ENCODE measurements at places on chromosomes 4 and X.

DNA sequence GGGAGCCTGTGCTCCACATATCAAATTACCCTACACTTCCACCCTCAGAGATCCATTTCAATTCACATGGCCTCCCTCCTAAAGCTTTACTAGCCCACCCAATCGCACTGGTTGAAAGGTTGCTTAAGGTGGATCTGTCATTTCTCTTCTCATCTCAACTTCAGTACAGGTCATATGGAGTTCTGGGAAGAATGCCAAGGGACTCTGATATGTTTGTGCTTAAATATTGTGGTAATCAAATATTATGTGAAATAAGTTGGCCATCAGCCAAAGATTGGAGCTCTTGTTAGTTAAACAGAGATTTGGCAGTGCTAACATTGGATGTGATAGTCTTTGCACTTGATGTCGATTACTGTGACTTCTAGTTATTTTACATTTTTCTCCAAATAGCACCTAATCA, 20.5 kb downstream of the SEPTIN6 start:
- DNase-seq, result no peak

DNA sequence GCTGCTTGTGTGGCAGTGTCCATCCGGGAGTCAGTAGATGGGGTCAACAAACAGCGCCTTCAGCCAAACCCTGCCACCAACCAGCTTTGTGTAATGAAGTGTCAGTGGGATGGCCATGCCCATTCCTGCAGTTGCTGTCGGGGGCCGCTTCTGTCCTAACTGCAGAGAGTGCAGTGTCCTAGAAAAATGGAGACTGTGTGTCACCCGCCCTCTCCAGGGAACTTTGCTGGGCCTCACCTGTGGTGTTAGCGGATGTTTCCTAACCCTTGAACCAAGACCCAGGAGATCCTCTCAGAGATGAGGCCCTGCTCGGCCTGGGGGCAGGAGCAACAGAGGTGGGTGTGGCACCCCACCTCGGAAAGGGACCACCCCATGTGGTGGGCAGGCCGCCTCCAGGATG, 35.3 kb upstream of the HGFAC start:
- no peak for DNase-seq

DNA sequence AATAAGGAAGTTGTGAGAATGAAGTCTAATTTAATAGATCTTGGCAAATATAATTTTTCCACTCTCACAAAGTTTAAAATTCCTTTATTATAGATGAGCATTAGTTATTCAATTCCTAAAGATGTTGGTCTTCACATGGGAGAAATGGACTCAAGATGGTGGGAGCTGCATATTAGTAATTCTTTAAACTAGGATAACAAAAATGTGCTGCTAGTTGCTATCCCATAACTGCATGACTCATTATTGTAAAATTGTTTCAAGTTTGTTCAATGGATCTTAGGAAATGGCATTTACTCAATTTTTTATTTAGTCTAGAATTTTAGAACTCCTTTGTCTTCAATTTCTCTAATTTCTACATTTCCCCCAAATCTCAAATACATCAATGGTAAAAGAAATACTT, 155.8 kb downstream of the ATP10D start:
- DNase-seq, result no peak

- no peak for DNase-seq
Measured at GRCh38 chrX:103400931-103401330, 24.6 kb downstream of the BEX3 start.

DNA sequence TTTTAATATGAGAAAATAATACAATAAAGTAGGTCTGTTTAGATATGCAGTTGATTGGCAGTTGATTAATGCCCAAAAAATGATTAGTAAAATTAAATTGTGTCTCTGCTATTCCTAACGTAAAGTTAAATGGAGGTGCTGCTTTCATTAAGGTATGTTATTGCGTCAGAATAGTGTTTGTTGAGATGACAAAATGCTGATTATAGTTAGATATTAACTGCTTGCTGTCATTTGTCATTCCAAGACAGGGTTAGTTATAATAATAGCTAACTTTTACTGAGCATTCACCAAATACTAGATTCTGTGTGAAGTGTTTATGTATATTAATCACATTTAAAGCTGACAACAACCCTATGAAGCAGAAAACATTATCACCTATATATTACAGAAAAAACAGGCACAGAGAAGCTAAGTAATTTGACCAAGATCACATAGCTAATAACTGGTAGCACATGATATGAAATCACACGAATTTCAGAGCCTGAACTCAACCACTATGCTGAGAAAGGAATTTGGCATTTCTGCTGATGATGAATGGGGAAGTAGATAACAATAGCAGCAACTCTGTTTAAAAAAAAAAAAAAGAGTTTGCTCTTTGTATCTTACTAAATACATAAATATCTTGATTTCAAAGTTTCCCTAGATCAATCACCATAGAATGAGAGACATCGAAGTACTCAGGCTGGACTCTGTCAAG, 59.7 kb upstream of the WDR44 start:
- DNase-seq, result no peak

All from stimulated activated CD8-positive, alpha-beta memory T cell treated with anti-CD3 and anti-CD28 coated beads, Interleukin-15, amount 100 ng/mL, for 24 hours (primary cell).